Stimulated activated CD4-positive, alpha-beta T cell treated with anti-CD3 and anti-CD28 coated beads, Interleukin-12 subunit alpha, Interleukin-12 subunit beta, amount 100 ng/mL, for 48 hours (primary cell): ENCODE measurements at places on chromosomes 13 and 19.
A peak's percentile ranks its signal among the peaks of the same experiment; 100 is the strongest.

GRCh38 chr19:56348289-56348877 is 33.7 kb upstream of the ZSCAN5A start:
- DNase-seq: peak; percentile 34

GRCh38 chr13:42895776-42896175 is 96.3 kb downstream of the EPSTI1 start:
- DNase-seq: no peak

- DNase-seq: no peak
These were observed 962 bp upstream of the JAK3 start for GRCh38 chr19:17848595-17849292.

DNA sequence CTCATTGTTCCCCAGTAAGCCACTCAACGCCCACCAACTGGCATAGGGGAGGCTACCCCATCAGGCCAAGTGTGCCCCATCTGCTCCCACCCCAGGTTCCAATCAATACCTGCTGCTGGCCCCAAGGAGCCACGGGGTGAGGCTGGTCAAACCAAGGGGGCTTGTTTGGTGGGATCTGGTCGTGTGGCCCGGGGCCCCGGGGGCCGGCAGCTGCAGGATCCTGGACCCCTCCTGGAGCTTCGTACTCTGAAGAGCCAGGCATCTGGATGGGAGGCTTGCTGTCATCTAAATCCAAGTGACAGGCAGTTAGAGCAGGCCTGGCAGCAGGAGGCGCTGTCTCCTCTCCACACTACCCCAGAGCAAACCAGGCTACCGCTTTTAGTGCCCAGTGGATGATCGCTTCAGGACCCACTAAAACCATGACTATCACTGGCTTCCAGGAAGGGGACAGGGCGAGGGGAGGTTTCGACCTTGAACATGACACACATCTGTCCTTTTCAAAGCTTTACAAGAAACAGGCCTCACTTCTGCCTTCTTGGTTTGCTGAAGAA is 14.2 kb downstream of the CHERP start:
- peak; percentile 28 for DNase-seq

DNA sequence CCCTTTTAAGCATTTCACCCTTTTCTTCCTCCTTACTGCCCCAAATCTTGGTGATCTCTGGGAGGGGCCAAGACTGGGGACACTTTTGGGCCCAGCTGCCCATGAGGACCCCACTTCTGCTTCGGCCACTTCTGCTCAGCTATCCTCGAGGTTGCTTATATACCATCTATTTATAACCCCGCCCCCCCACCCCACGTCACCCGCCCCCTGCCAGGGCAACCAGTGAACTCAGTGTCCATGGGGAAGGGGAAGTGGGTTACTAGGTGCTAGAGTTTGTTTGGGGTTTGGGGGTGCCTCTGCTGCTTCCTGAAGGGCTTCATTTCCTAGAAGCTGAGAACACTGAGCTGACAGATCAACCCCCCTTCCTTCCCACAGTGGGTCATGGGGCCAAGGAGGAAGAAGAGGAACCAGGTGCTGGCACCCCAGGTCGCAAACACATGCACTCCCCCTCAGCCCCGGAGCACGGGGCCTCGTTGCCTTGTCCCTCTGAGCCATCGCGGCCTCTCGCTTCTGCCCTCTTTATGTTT is 6.1 kb upstream of the ADGRE5 start:
- no peak for DNase-seq

- no peak for DNase-seq
These were observed 2.7 kb downstream of the FSTL3 start for GRCh38 chr19:678791-679388.

DNA sequence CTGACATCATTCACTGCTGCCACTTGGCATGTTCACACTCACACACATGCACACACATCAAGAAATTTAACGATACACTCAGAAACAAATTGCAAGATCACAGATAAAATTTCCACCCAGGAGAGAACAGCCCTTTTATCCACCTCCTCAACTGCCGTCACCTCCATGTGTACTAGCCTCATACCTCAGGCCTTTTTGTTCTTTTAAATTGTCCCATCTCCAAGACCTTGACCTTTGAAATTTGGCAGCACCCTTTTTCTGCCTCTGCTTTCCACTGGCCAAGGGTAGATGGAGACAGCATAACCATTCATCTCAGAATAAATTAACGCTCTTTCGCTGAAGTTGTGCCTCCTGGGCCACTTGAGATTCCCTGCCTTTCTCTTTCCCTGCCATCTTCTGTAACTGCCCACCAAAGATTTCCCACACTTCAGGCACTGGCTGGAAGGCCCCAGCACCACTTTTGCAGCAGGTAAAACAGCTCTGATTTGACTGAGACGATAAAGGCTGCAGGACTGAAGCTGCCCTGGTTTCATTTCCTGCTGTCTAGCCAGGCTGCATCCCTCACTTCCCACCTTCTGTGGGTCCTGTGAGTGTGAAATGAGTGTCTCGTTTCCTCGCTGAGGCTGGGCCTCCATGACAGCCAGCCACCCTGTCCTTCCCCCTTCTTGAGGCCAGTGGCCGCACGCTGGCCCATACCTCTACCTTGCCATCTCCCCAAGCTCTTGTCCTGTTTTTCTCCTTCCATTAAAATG is 39.3 kb downstream of the MBNL2 start:
- DNase-seq: no peak

DNA sequence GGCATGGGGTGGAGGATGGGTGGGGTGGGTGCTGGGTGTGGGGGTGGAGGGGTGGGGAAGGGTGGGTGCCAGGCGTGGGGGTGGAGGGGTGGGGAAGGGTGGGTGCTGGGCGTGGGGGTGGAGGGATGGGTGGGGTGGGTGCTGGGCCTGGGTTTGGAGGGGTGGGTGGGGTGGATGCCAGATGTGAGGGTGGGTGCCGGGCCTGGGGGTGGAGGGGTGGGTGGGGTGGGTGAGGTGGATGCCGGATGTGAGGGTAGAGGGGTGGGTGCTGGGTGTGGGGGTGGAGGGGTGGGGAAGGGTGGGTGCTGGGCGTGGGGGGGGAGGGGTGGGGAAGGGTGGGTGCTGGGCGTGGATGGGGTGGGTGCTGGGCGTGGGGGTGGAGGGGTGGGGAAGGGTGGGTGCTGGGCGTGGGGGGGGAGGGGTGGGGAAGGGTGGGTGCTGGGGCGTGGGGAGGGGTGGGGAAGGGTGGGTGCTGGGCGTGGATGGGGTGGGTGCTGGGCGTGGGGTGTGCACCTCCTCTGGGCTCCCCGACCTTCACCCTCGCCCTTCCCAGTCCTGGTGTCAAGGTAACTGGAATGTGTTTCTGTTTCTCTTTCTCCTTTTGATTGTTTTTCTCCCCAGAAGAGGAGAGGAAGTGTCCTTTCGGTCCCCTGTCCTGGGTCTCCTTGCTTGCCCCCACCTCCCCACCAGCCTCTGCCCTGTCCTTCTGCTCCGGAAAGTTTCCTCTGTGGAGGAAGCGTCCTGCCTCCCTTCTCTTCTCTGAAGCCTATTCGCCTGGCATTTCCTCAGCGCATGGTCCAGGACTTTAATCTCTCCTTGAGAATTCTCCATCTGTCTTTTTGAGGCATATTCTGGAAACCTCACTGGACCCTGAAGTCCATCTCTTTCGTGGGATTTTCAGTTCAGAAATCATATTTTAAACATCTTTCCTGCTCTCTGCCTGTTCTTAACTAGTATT is 22.9 kb upstream of the CFAP97D2 start:
- no peak for DNase-seq

- no peak for DNase-seq
These were observed 270.4 kb downstream of the ENOX1 start for GRCh38 chr13:43516401-43516833.

DNA sequence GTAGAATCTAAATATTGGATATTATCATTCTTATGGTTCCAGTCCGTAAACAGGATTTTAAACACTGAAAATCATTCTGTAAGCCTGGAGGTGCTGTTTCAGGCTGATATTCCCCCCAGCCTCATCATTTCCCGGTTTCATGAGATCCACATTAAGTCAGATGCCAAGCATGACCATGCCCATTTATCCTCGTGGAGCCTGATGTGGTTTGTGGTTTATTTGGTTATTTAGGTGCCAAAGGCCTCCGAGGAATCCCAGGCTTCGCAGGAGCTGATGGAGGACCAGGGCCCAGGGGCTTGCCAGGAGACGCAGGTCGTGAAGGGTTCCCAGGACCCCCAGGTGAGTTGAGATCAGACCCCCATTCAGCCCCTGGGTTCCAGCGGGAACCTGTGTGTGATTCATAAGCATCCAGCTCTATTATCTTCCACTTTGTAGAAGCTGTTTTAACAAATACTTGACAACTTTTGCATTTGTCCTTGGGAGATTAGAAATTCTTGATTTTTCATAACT is 92.5 kb downstream of the RAB20 start:
- no peak for DNase-seq

GRCh38 chr13:111468037-111468959 is 147.9 kb downstream of the TEX29 start:
- no peak for DNase-seq

DNA sequence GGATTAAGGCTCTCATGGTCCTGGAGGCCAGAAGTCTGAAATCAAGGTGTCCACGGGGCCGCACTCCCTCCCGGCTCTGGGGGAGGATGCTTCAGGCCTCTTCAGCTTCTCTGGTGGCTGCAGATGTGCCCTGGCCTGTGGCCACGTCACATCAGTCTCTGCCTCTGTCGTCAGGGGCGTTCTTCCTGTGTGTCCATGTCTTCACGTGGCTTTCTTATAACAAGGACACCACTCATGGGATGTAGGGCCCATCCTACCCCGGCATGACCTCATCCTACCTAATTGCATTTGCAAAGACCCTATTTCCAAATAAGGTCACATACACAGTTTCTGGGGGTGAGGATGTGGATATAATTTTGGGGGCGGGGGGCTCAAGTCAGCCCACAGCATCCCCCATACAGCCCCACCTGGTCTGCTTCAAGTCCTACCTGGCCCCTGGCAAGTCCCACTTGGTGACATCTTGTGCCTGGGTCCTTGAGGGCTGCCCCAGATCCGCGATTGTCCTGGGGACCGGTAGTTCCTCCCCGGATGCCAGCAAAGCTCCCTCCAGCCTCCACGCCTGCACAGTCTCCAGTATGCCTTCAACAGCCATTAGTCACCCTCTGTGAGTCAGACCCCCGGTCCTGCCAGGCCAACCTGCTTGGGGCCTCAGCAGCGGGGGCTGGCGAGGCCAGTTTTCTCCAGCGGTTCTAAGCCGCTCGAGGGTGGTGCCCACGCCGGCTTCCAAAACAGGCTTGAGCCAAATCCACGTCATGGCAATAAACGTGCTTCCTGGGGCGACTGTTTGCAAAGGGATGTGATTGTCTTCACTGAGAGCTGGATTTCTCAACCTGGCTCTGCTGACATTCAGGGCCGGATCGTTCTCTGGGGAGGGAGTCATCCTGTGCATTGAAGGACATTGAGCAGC is 32.2 kb downstream of the MYO9B start:
- DNase-seq: no peak

DNA sequence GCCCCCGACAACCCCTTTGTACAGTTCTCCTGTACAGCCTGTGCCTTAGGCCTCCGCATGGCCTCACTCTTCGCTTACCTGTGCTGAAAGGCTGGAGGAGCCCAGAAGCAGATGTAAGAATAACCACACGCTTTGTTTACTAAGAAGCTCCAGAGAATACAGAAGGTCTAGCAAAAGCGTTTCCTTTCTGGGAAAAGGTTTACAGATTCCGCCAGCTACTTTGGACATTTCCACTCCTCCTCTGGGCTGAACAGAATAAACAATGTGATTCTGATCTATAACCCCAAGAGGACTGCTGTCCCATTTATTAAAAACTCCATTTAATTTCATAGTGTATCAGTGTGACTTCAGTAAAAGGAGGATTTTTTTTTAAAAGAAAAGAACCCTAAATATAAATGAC is 339.2 kb downstream of the DNAJC15 start:
- DNase-seq: no peak

- no peak for DNase-seq
These were observed 4.2 kb upstream of the LRRC25 start for GRCh38 chr19:18401580-18402112.

- DNase-seq: no peak
These were observed 98.6 kb downstream of the RBM26 start for GRCh38 chr13:79307433-79307861.

GRCh38 chr19:7196763-7197118 is 97.5 kb downstream of the INSR start:
- DNase-seq: no peak

- peak; percentile 98 for DNase-seq
These were observed 13.6 kb downstream of the LTBP4 start for GRCh38 chr19:40614622-40615411.

DNA sequence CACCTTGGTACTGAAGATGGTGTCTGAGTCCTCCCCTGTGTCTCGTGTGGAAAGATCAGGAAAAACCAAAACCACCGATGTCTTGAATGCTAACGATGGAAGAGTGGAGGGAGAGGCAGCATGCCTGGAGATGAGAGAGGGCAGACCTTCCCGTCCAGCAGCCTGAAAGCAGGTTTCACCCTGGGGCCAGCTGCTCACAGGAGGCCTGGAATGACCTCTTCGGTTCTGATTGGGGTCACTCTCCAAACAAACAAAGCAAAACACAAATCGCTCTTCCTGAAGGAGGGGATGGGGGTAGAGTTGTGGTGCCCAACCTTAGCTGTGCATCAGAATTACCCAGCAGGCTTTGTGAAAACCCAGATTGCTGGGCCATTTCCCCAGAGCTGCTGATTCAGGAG is 142.3 kb upstream of the SOX1 start:
- DNase-seq: no peak

- DNase-seq: no peak
These were observed 988.0 kb downstream of the PCDH17 start for GRCh38 chr13:58619396-58620113.

GRCh38 chr19:19361075-19361594 is 40.5 kb downstream of the MAU2 start:
- DNase-seq: peak; percentile 71

DNA sequence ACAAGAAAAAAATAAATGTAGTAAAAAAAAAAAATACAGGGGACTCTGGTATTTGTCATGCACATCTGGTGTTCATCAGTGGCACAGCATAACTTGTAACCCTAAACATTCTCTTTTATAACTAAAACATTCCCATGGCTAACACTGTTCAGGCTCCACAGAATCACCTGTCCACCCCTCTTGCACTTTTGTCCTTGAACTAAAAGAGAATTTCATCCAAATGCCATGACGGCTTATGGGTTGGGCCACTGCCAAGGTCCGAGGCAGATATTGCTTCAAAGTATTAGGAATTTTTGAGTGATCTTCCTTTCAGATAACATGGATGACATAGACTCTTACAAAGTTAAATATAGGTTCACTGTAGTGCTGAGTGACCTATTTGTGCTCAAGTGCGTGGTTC is 25.7 kb upstream of the SERP2 start:
- no peak for DNase-seq

GRCh38 chr13:65488606-65489005 is 1741.5 kb downstream of the PCDH9 start:
- no peak for DNase-seq

- DNase-seq: no peak
These were observed 15.4 kb downstream of the MED26 start for GRCh38 chr19:16612636-16613035.

- DNase-seq: no peak
These were observed 321.8 kb downstream of the RFC3 start for GRCh38 chr13:34139660-34140227.
